HepG2 (cell line): ENCODE measurements at places on chromosomes 2 and 18.

DNA sequence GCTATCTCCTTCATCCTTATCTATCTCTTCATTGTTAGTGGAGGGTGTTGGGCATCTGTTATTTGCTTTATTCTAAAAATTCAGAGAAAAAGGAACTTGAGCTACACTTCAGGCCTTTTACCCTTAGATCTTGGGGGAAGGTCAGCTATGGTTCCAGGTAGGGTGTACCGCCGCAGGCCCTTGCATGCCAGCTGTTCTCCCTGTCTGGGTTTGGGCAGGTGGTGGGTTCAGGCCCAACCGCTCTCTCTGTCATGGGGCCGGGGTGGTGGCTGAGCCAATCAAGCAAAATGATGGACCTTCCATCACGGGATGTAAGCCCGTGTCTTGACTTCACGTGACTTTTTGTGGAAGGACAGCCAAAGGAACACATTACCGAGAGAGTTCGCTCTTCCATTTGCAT, 231.1 kb downstream of the LDLRAD4 start:
- DNase-seq, result no peak
- H3K4me3 ChIP-seq, result no peak overlapping the region
- no peaks in the 10 kb centered on the region for H3K36me3 ChIP-seq
- H3K27me3 ChIP-seq, result no peaks in the 10 kb centered on the region
- H3K27ac ChIP-seq, result no peak overlapping the region

GRCh38 chr2:73944714-73945113, 18.0 kb downstream of the DGUOK start:
- H3K27me3 ChIP-seq, result no peaks in the 10 kb centered on the region
- peaks cover 31% of the 10 kb centered on the region for H3K36me3 ChIP-seq
- no peaks in the 10 kb centered on the region for H3K4me1 ChIP-seq
- no peak overlapping the region for H3K27ac ChIP-seq
- H3K4me3 ChIP-seq, result no peak overlapping the region

DNA sequence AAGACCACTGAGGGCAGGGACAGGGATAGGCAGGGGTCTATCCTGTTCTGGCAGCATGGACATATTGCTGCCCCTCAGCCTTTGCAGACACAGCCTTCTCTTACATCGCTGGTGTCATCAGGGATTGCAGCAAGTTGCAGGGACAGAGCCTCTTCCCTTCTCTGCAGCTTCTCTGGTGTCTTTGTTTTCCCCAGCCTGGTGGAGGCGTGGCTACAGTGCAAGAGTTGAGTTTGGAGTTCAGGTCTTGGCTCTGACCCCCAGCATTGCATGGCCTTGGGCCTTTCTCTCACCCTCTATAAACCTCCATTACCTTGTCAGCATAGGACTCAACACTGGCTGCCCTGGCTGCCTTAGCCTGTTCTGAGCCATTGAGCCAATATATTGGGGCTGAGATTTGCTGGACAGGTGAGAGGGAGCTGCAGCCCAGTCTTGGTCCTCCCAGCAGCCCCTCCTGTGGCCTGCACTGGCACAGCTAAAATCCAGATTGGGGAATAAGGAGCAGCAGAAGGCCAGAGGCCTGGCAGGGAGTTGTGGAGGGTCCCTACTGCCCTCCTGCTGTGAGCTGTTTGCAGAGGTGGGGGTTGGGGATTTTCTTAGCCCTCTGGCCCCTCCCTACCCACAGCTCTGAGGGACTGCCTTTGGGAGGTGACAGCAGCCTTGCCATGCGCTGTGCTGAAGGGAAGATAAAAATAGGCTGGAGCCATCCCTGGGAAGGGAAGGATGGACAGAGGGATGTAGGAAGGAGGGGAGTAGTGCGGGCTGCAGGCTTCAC, 22.8 kb downstream of the EHD3 start:
- H3K4me3 ChIP-seq, result no peak overlapping the region
- no peaks in the 10 kb centered on the region for H3K36me3 ChIP-seq

DNA sequence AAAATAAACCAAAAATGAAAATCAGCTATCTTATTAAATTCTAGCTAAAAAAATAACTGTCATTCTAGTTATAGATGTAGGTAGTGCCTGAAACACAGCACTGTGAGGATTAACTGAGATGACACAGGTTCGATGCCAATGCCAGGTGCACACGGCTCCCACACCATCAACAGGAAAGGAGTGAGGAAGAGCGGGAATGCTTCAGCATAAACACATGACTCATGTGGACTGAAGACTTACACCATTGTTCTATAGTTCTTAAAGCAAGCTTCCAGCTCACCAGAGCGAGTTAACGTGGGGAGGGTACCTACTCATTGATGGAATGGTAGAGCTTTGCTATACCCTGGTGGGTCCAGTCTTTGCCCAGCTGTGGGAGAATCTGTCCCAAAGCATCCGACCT, 76.7 kb downstream of the EMILIN2 start:
- no peaks in the 10 kb centered on the region for H3K27me3 ChIP-seq
- no peak overlapping the region for H3K4me3 ChIP-seq
- no peaks in the 10 kb centered on the region for H3K4me1 ChIP-seq
- H3K27ac ChIP-seq, result no peak overlapping the region
- H3K36me3 ChIP-seq, result peaks cover 47% of the 10 kb centered on the region

DNA sequence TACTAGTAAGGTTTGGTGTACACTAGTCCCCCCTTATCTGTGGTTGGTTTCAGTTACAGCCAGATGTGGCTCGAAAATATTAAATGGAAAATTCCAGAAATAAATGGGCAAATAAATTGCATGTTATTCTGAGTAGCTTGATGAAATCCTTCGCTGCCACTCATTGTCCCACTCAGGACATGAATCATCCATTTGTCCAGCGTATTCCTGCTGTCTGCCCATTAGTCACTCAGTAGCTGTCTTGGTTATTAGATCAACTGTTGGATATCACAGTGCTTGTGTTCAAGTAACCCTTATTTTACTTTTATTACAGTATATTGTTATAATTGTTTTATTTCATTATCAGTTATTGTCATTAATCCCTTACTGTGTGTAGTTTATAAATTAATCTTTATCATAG, 21.7 kb downstream of the ZDBF2 start:
- no peak overlapping the region for H3K27ac ChIP-seq
- H3K4me1 ChIP-seq, result peaks cover 9% of the 10 kb centered on the region
- no peaks in the 10 kb centered on the region for H3K27me3 ChIP-seq
- DNase-seq, result no peak

GRCh38 chr2:211901226-211901846, 637.3 kb downstream of the ERBB4 start:
- no peaks in the 10 kb centered on the region for H3K4me1 ChIP-seq
- H3K36me3 ChIP-seq, result no peaks in the 10 kb centered on the region
- no peak overlapping the region for H3K4me3 ChIP-seq
- H3K27ac ChIP-seq, result no peak overlapping the region
- no peaks in the 10 kb centered on the region for H3K27me3 ChIP-seq

- no peak overlapping the region for H3K27ac ChIP-seq
- peaks cover 1% of the 10 kb centered on the region; the same call in 1 of the 2 replicates for H3K27me3 ChIP-seq
- H3K4me1 ChIP-seq, result no peaks in the 10 kb centered on the region
- no peak for DNase-seq
- no peak overlapping the region for H3K4me3 ChIP-seq
Measured at GRCh38 chr2:22958308-22958707, 426.7 kb upstream of the KLHL29 start.

DNA sequence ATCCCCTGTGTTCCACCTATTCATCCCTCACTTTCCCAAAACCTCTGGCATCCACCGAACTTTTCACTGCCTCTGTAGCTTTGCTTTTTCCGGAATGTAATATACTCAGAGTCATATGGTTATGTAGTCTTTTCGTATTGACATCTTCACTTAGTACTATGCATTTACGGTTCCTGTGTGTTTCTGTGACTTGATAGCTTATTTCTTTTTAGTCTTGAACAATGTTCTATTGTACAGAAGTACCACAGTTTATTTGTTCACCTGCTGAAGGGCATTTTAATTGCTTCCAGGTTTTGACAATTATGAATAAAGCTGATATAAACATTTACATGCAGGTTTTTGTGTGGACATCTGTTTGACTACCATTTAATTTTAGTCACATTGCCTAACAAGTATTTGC, 154.7 kb upstream of the DOK6 start:
- H3K4me3 ChIP-seq, result no peak overlapping the region
- DNase-seq, result no peak
- no peaks in the 10 kb centered on the region for H3K27me3 ChIP-seq
- no peaks in the 10 kb centered on the region for H3K4me1 ChIP-seq
